ENCODE measurements at places on chromosomes 1 and 21.

GRCh38 chr1:43292679-43293078, 7.3 kb upstream of the C1orf210 start:
- no peak for DNase-seq

DNA sequence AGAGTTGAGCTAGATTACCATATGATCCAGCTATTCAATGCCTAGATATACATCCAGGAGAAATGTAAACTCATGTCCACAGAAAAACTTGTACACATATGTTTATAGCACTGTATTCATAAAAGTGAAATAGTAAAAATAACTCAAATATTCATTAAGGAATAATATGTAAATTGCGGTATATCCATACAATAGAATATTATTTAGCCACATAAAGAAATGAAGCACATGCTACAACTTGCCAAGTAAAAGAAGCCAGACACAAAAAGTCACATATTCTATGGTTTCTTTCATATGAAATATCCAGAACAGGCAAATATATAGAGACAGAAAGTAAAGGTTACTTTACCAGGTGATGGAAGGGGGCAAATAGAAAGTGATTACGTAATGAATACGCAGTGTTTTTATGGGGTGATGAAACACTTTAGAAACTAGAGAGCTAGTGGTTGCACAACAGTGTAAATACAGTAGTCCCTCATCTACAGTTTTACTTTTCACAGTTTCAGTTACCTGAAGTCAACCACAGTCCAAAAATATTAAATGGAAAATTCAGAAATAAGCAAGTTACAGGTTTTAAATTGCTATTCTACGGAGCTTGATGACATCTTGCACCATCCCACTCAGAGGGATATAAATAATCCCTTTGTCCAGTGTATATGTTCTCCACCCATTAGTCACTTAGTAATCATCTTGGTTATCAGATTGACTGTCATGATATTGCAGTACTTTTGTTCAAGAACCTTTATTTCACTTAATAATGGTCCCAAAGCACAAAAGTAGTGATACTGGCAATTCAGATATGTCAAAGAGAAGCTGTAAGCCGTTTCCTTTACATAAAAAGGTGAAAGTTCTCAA, 62.3 kb downstream of the ZNF644 start:
- DNase-seq, result no peak

DNA sequence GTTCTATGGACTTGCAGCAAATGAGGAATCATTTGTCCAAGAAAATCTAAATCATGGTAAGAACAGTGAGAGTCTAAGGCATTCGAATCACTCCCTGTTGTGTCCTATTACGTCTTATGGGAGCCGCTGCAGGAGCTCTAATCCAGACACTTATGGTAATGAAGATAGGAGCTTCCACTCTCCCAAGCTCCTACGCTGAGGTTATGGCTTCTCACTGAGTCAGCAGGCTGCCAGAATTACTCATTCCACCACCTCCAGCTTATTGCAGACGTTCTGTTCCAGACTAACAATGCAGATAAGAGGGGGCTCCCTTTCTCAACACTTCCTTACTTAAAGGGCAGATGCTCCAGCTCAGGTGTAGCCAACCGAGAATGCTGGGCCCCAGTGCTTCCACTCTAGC, 212.6 kb downstream of the GREM2 start:
- DNase-seq, result no peak

- no peak for DNase-seq
Measured at GRCh38 chr1:70196333-70196732, 9.0 kb downstream of the LRRC40 start.
